Psoas muscle (tissue), 8 donors: ENCODE measurements at places on chromosomes 12 and 14.

- no peak for DNase-seq
Measured at GRCh38 chr12:65494537-65494936, 216.1 kb downstream of the MSRB3 start.

DNA sequence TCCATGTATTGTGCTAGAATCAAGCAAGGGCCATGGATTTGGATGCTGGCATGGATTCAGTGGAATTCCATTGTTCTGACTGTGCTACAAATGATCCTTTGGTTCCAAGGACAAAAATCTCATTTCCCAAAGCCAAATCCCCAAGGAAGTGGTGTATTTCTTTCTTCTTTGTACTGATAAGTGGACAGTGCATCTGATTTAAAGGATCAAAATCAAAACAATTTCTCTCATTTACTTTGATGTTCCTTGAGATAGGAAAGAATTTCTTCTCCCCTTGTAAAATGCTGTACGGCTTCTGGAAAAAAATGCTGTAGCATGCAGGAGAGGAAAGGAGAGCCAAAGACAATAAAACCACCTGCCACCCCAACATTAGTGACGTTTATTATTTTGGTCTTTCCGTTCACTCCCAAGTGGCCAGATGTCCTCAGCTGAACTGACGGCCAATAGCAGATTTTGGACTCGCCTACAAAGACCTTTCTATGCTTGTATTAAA, 185.7 kb downstream of the PRKD1 start:
- DNase-seq = no peak

DNA sequence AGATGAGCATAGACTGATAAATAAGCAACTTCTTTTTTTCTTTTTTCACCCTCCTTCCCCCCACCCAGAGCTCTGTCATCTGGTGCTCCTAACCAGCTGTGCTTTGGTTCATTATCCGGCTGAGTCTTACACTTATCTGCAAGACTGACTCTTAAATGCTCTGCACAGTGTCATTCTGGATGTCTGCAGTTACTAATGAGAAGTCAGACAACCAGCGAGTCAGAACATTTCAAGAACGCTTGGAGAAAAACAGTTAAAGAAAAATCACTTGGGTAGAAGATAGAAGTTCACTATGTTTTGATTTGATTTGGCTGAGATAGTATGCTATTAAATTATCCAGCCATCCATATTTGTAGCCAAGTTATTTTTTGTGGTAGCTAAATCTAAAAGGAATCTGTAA, 328.9 kb upstream of the PRICKLE1 start:
- DNase-seq = no peak

DNA sequence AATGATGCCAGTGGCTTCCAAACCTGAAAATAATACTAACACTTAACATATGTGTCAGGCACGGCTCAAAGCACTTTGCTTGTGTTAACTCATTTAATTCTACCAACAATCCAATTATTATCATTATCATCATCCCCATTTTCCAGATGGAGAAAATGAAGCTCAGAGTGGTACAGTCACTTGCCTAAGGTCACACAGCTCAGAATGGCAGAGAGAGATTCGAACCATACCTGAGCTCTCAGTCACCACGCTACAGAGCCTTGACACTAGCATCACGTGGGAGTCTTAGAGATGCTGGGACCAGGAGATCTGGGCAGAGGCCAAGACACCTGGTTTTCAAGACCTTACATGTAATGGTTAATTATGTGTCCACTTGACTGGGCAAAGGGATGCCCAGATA, 34.2 kb downstream of the DHX37 start:
- no peak for DNase-seq

GRCh38 chr14:54893151-54893760, 9.4 kb downstream of the GCH1 start:
- no peak for DNase-seq

- DNase-seq = no peak
Measured at GRCh38 chr14:50801706-50802105, 29.3 kb downstream of the NIN start.

DNA sequence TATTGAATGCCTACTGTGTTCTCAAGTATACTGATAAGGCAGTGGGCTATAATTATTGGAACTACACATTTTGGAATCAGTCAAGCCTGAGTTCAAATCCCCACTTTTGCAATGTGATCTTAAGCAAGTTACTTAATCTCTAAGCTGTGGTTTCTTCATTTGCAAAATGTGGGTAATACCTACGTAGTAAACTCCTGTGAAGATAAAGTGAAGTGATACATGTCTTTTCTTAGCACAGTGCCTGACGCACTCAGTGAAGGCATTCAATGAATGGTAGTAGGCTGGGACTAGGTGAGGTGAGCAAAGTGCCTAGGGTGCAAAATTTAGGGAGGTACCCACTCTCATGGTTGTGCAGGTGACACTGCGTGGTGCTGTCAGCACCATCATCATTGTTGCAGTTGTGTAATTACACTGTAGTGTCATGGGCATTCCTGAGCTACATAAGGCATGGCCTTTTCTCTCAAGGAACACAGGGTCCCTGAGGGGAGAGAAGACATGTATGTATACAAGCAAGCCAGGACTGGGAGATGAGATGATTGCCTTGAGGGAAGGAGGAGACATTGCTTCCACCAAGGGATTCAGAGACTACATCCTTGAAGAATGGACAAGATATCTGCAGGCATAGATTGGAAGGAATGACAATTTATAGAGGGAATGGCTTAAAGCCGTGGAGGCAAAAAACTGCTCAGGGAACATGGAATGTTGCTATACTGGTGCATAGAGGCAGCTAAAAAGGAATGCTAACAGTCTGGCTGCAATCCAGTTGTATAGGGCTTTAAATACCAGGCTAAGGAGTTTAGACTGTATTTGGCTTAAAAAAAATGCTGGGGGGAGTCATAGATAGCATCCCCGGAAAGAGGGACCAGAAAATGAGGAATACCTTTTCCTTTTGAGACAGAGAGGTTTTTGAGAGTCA, 129.2 kb upstream of the ARHGAP5 start:
- DNase-seq = no peak

GRCh38 chr12:88417531-88417930, 162.7 kb downstream of the KITLG start:
- no peak for DNase-seq

GRCh38 chr14:19754172-19754571, 10.8 kb downstream of the OR4Q3 start:
- no peak for DNase-seq

GRCh38 chr12:11895421-11896078, 175.2 kb upstream of the BCL2L14 start:
- DNase-seq = no peak

- DNase-seq = no peak
Measured at GRCh38 chr12:75977952-75978671, 53.5 kb downstream of the PHLDA1 start.

- no peak for DNase-seq
Measured at GRCh38 chr12:49635656-49636055, 12.3 kb downstream of the PRPF40B start.

DNA sequence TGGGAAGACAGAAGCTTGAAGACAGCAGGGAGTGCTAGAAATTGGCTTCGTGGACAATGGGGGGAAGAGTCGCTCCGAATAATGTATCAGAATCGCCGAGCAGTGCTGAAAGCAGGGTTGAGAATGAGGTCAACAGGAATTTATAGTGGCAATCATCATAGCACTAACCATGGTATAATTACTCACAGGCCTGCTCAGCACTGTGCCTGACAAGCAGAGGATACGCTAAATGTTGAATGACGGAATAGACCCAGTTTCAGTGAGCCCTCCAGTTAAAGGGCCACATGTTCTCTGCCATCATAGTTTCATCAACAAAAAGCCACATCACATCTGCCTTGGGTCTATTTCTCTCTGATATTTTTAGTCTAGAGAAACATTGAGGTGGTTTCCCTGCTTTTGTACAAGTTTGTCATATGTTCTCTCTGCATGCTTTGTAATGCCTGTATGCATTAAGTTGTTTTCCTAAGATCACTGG, 130.3 kb upstream of the EGLN3 start:
- no peak for DNase-seq

- no peak for DNase-seq
Measured at GRCh38 chr14:35406506-35407305, 2.2 kb upstream of the NFKBIA start.

DNA sequence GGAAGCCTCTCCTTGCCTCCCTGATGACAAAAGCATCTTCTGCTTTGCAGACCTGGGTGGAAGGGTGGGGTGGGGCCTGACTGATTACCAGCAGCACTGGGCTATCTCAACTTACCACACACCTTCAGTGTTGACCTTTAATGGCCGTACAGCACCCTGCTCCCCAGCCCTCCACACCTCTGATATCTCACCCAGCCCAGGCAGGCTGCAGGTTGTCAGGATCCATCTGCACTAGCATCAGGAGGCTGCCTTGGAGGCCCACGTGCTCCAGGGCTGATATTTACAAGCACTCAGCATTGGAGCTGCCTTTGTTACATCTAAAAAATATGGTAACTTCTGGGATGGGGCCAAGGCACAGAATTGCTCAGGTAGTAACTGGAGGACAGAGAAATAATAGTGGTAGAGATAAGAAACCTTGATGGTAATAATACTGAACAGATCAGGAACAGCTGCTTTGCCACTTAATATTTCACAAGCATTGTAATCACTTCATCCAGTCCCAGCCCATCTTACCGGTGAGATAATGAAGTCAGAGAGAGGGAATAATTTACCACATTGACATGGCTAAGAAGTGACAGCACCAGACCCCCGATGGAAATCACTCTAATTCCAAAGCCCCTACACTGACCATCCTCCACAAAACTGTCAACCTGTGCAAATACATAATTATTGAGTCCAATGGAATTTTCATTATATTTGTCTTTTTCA, 125.2 kb upstream of the RFLNA start:
- DNase-seq = no peak

- DNase-seq = no peak
Measured at GRCh38 chr14:36520601-36521525, 831 bp upstream of the NKX2-1 start.

- no peak for DNase-seq
Measured at GRCh38 chr12:132724506-132725241, 14.0 kb downstream of the PGAM5 start.

DNA sequence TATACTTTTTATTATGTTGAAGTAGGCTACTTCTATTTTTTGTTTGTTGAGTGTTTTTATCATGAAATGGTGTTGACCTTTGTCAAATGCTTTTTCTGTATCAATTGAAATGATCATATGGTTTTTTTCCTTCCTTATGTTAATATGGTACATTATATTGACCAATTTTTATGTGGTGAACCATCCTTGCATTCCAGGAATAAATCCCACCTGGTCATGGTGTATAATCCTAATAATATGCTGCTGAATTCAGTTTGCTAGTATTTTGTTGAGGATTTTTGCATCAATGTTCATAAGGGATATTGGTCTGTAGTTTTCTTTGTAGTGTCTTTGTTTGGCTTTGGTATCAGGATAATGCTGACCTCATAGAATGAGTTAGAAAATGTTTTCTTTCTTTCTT, 10.4 kb downstream of the OR5AU1 start:
- DNase-seq = no peak
